SK-N-MC (cell line): ENCODE measurements at places on chromosomes 3 and 15.
A peak's percentile ranks its signal among the peaks of the same experiment; 100 is the strongest.

DNA sequence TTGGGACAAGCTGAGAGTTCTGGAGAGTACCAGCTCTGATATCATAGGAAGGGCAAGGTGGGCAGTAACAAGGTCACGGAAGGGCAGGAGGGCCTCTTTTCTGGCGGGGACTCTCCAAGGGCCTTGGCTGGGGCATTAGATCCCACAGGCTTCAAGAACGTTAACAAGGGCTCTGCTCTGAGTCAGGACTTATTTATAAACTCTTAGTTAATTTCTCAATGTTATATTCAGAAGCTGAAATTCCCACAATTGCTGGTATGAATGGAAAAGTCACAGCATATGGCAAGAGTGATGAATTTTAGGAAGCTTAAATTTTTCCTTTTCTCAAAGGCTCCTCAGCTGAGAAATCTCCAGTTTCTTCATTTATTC is 320.2 kb upstream of the TBC1D5 start:
- no peak for DNase-seq

DNA sequence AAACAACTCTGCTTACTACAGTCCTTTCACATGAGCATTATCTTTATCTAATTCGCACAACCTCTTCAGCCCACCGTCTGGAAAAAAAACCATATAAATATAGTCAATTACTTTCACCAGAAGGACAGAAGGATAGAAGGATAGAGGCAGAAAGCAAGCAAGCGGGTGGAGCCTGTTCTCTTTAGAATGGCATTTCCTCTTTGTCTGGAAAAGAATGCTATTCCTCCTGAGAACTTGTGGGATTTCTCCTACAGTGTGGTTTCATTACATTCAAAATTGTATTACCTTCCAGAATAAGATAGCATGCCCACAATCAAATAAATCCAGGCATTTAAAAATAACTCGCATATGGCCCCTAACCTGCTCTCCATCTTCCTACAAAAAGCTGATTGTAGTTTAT is 23.1 kb downstream of the SLC30A4 start:
- DNase-seq: no peak

DNA sequence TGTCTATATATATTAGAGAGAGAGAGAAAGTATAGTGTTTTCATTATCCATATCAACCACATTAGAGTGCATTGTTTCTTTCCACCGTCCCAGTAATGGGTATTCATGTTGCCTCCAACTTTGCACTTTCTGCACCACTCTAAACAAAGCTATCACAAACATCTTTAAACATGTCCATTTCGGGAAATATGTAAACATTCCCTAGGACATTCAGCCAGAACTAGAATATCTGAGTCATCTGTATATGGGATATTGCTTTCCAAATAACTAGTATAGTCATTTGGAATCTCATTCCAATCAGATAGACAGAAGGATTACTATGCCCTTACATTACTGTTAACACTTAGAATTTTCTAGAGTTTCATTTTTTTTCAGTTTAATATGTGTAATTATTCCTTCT is 914.9 kb upstream of the EPHA6 start:
- DNase-seq: no peak

DNA sequence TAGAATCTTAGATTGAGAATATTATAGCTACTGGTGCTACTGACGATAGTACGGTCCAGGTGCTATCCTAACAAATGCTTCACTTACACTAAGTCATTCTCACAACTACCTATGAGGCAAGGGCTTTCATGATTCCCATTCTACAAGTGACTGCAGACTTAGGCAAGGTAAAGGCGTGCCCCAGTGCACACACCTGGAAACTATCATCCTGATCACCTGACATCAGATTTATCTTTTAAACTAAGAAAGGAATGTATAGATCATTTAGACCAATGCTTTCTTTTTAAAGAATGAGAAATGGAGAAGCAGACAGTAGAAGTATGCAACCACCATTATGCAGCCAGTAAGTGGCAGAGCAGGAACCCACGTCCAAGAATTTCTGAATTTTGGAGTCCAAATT is 59.2 kb upstream of the LRRN1 start:
- no peak for DNase-seq

- no peak for DNase-seq
Observed at GRCh38 chr3:153273767-153274435, 111.9 kb downstream of the RAP2B start.

DNA sequence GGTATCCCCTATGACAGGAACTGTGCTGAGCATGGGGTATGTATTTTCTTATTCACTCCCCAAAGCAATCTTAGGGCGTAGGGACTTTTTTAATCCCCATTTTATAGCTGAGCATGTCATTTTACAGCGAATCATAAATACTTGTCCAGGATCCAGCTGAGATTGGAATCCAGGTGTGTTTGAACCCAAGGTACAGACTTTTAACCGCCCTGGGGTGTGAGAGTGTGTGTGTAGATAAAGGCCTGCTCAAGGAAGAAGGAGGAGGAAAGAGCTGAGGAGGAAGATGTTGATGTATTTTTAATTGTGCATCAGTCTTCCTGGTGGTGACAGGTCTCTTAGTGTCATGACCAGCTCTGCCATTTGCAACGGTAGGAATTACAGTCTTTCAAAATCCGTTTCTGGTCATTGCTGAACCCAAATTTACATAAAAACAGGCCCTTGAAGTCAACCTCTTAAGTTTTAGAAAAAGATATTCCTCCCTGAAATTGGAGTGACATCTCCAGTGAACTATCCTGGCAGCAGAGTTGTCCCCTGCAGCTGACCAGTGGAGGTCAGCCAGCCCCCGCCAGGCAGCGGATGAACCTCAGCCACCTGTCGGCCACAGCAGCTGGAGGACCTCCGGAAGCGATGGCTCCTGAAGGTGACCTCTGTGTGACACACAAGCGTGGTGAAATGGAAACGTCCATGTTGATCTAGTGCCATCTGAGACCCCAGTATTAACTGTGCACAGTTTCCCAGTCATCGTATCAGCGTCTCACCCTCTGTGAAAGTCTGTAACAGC is 92.8 kb upstream of the MITF start:
- no peak for DNase-seq

DNA sequence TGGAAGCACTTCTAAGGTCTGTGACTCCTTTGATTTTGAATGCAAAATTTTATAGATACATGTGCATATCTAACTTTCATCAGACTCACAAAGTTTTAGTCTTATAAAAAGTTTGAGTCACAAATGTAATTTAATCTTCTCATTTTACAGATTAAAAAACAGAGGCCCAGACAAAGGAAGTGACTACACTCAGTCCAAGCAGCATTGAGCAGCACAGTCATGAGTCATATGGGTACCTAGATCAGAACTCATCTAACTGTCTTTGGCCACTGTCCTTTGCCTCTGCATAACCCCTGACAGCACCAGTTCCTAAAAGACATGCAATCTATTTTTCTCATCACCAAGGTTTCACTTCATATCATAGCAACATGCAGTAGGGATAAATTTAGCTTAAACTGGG is 210.7 kb upstream of the KCNH8 start:
- no peak for DNase-seq

DNA sequence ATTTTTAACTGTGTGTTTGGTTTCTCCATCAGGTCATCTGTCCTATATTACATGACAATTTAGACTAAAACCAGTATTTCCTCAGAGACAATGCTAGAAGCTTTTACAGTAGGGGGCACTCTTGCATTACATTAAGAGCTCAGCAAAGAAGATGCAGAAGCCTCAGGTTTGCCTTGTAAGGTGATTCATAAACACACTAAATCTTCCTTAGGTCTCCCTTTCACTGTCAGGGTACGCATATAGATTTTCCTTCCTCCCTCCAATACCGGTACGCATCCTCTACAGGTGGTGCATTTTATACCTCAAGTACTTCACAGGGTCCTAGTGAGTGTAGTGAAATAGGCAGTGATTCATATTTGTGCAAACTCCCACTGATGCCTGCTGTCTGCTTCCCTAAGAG is 46.5 kb downstream of the CD86 start:
- DNase-seq: peak; percentile 67

GRCh38 chr3:85258326-85258725 is 299.5 kb downstream of the CADM2 start:
- DNase-seq: no peak

DNA sequence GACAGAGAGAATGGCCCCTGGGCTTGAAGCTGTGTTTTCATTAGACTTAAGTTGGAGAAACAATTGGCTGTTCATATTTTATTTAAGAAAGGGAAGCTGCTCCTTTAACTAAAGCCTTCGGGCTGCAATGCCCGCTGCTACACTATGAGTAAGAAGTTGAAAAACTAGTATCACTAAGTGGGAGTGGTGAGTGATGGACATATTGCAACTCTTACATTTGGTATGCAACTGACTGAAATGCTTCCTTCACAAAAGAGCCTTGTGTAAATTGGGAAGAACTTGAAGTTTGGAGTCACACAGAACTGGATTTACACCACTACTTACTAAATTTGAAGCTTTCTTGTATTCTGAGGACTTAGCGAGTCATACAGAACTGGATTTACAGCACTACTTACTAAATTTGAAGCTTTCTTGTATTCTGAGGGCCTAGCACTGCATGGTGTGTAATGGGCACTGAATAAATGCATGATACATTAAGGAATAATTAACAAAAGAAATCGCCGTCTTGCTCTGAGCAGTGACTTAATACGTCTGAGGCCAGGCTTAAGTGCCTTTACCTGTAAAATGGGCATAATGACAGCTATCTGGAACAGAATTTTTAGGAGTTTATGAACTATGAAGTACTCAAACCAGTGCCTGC is 149.5 kb downstream of the RYR3 start:
- no peak for DNase-seq

- no peak for DNase-seq
Observed at GRCh38 chr3:139267300-139268246, 76.2 kb upstream of the MRPS22 start.

GRCh38 chr15:62730825-62731224 is 311.7 kb upstream of the TPM1 start:
- no peak for DNase-seq

DNA sequence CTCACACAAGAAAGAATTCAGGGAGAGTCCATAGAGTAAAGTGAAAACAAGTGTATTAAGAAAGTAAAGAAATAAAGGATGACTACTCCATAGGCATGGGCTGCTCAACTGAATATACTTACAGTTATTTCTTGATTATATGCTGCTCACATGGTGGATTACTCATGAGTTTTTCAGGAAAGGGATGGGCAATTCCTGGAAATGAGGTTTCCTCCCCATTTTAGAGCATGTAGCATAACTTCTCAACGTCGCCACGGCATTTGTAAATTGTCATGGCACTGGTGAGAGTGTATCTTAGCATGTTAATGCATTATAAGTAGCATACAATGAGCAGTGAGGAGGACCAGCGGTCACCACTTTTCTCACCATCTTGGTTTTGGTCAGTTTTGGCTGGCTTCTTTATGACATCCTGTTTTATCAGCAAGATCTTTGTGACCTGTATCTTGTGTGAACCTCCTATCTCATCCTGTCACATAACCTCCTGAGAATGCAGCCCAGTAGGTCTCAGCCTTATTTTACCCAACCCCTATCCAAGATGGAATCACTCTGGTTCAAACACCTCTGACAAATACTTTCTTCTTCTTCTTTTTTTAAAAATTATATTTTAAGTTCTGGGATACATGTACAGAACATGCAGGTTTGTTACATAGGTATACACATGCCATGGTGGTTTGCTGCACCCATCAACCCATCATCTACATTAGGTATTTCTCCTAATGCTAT is 849.7 kb downstream of the TBL1XR1 start:
- DNase-seq: no peak

DNA sequence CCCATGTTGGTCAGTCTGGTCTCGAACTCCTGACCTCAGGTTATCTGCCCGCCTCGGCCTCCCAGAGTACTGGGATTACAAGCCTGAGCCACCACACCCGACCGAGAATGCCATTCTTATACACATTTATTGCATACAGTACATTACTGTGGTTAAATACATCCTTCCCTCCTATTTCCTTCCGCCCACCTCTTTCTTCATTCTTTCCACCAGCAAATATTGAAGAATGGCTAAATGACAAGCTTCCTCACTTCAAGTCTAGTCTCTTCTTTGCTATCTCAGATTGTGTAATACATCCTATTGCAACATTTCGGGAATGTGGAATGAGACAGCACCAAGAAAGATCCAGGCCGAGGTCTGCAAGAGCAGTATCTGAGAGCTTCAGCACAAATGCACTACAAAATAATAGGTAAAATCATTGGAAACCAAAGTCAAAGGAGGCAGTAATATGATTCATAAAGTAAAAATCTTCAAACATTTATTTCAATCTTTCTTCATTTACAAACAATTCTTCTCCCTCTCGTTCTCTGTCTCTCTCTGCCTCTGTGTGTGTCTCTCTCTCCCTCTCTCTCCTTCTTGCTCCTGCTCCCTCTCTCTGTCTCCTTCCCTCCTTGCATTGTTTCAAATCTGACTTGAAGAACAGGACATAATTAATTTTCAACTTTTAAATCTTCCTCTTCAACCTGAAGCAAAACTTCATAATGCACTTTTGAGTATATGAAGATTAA is 94.7 kb upstream of the TGFBR2 start:
- DNase-seq: peak; percentile 85

GRCh38 chr15:80559320-80559693 is 135.8 kb upstream of the ABHD17C start:
- DNase-seq: no peak

- DNase-seq: no peak
Observed at GRCh38 chr3:31710123-31710803, 177.5 kb downstream of the STT3B start.

GRCh38 chr3:116399701-116400226 is 45.5 kb downstream of the LSAMP start:
- DNase-seq: no peak

DNA sequence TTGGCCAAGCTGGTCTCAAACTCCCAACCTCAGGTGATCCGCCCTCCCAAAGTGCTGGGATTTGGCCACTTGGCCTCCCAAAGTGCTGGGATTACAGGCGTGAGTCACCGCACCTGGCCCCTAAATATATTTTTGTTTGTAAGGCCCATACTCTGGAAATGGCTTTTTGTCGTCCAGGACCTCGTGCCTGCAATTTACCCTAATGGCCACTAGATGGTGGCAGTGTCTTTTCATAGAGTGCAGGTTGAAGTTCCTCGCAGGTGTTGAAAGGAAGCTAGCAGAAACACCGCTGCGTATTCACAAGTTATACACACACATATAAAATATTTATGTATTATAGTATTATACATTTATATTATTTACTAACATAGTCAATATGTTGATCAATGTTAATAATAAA is 97.2 kb downstream of the LRTM1 start:
- DNase-seq: no peak

DNA sequence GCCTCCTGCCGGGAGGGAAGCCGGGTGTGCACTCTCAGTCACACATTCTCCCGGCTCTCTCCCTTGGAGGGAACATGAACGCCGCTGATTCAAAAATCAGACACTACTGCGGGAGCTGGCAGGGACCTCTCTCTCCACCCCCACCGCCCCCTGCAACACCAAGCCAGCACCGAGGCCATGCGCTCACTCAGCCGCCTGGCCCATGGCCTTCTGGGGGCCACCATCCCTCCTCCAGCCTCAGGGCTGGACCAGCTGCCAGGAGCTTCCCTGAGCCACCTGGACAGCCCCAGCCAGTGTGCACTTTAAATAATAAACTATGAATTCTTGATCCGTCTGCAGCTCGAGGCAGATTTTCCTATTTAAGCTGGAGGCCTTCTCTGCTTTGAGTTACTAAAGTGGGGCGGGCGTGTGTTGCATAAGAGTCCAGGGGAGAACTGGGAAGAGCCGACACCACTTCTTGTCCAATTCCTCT is 30.6 kb downstream of the ADAMTS17 start:
- no peak for DNase-seq

GRCh38 chr3:190120269-190121060 is at the start of gene P3H2:
TSS of gene P3H2 (minus strand) at chr3:190120897. CDS start at chr3:190120731, 166 bp downstream.
- DNase-seq: no peak
